ENCODE measurements at places on chromosomes 7 and 10. TPM values are rescaled to one million over a fixed set of nuclear protein-coding genes. Genes with fewer than 3 reads are reported as not detected.

GRCh38 chr7:127900141-127900540 is 131.1 kb downstream of the LRRC4 start:
- no peak overlapping the region for H3K27ac ChIP-seq
- peaks cover 53% of the 10 kb centered on the region for H3K4me1 ChIP-seq
- no peak overlapping the region for H3K4me3 ChIP-seq
- peaks cover 18% of the 10 kb centered on the region for H3K36me3 ChIP-seq
- no peaks in the 10 kb centered on the region for H3K27me3 ChIP-seq

DNA sequence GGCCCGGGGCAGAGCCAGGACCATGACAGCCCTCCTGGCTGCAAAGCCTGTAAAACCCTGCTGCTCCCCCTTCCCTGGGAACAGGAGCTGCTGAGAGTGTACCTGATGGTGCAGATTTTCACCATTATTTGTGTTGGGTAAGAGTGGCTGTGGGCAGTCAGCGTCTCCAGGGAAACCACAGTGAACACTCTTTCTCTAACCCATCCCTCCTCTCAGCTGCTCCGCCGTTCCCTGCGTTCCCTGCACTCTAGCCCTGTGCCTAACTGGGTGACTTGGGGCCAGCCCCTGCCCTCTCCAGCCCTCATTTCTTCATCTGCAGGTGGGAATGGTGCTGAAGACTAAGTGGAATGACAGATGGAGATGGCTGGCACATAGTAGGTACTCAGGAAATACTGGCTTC is 75.9 kb upstream of the PCBD1 start:
- DNase-seq, result peak; percentile 48
- H3K27ac ChIP-seq, result no peak overlapping the region
- no peaks in the 10 kb centered on the region for H3K36me3 ChIP-seq

DNA sequence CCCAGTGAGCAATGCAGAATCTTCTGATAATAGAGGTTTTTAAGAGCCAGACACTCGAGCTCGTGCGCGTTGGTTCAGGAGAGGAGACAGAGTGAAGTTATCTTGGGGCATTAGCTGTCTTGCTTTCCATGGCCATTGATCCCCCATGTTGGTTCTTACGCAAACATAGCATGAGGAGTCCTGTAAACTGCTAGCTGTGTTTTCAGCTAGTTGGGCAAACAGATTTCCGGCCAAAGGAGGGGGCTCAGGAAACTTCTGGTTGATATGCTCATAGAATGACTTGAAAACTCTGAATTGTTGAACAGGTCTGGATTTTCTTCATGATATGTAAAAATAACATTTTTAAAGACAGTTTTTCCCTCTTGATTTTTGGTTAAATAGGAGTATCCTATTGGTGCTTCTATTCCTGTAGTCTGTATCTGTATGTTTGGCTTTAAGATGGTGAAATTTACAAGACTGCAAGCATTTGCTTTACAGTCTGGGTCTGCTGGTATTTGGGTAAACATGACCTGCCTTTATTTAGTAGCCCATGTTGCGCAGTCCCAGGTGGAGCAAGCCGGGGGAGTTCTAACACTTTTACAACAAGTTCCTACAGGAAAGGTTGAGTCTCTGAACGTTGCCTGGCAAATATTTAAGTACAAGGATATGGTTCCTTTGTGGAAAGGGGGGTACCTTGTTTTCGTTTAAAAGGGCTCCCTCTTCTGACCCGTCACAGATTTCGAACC is 218.4 kb upstream of the KCND2 start:
- H3K4me1 ChIP-seq, result no peaks in the 10 kb centered on the region
- DNase-seq, result no peak
- H3K27ac ChIP-seq, result no peak overlapping the region
- H3K4me3 ChIP-seq, result no peak overlapping the region
- no peaks in the 10 kb centered on the region for H3K36me3 ChIP-seq

DNA sequence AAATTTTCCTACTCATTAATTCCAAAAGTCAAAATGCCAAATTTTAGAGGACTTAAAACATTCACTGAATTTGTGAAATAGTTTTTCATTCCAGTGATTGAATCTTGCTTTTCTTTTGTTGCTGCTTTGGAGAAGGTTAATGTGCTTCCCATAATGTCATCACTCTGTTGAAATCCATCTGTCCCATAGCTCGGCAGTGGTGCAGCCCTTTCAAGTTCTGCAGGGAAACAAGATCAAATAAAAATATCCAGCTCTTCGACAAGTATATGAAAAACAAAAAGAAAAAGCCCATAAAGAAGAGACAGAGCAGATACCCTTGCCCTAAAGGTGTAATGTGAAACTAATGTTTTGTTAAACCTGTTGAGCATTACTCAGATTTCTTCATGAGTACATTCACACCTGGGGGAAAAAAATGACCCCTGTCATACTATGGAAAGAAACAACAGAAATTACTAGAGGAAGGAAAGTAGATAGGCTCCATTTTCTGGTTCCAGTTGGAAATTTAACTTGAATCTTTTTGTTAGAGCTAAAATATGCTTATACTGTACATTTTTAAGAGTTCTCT is 35.1 kb downstream of the AGR3 start:
- H3K27me3 ChIP-seq, result no peaks in the 10 kb centered on the region
- H3K27ac ChIP-seq, result no peak overlapping the region
- no peaks in the 10 kb centered on the region for H3K36me3 ChIP-seq

DNA sequence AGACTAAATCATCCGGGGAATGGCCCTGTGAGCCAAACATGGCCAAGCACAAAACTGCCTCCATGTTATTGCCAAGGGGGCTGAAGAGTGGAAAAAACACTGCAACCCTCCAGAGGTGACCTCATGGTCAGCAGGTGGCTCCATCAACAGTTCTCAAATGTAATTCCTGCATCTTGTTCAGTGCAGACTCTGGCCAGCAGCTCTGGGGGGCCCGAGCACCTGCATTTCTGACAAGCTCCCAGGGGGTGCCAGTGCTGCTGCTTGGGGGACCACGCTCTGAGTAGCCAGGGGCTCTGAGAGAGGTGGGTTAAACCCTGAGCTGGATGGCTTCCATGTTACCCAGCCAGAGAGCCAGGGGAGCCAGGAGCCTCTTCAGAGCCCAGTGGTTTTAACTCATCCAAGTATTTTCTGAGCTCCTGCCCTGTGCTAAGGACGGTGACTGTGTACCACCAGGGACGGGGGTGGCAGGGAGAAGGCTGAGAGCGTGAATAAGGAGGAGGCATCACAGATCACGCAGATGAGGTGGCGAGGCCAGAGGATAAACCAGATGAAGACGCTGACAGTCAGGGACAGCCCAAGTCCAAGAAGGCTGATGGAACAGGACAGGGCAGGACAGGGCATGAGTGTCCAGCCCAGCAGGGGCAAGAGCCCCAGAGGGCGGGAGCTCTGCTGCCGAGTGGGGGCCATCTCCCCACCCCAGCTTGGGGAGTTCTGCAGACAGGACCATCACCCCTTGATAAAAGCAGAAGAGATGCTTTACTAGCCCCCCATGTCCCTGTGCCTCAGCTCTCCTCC is 52.9 kb downstream of the CLEC2L start:
- DNase-seq, result no peak
- H3K27ac ChIP-seq, result no peak overlapping the region
- H3K4me1 ChIP-seq, result no peaks in the 10 kb centered on the region

- no peaks in the 10 kb centered on the region for H3K27me3 ChIP-seq
- no peak for DNase-seq
- H3K36me3 ChIP-seq, result no peaks in the 10 kb centered on the region
- no peak overlapping the region for H3K4me3 ChIP-seq
- no peak overlapping the region for H3K27ac ChIP-seq
Measured at GRCh38 chr7:120033114-120033513, 239.9 kb upstream of the KCND2 start.

DNA sequence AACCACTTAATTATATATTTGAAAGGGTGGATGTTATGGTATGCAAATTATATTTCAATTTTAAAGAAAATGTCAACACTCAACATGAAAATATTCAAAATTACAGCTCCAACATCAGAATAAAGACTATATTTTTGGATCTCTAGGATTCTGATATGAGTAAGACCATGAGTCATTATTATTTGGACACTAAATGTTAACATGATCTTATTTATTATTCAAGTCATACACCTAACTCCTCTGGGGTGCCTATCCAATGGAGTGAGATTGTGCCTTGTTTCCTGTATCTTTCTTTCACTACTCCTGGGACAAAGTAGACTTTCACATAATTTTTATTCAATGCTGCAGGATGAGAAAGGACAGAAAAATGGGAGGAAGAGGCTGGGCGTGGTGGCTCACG is 135.2 kb upstream of the PRSS1 start:
- H3K36me3 ChIP-seq, result no peaks in the 10 kb centered on the region
- no peak overlapping the region for H3K4me3 ChIP-seq

GRCh38 chr7:135169141-135169963 is 1.2 kb downstream of the CYREN start:
- peaks cover 72% of the 10 kb centered on the region for H3K4me1 ChIP-seq
- H3K36me3 ChIP-seq, result no peaks in the 10 kb centered on the region
- no peaks in the 10 kb centered on the region for H3K27me3 ChIP-seq
- H3K4me3 ChIP-seq, result peak overlapping the region; percentile 79
- H3K27ac ChIP-seq, result peak overlapping the region; percentile 85

- no peak overlapping the region for H3K4me3 ChIP-seq
- H3K27ac ChIP-seq, result no peak overlapping the region
- H3K27me3 ChIP-seq, result no peaks in the 10 kb centered on the region
- DNase-seq, result no peak
- H3K36me3 ChIP-seq, result no peaks in the 10 kb centered on the region
Measured at GRCh38 chr7:30201921-30202320, 67.1 kb downstream of the MTURN start.

DNA sequence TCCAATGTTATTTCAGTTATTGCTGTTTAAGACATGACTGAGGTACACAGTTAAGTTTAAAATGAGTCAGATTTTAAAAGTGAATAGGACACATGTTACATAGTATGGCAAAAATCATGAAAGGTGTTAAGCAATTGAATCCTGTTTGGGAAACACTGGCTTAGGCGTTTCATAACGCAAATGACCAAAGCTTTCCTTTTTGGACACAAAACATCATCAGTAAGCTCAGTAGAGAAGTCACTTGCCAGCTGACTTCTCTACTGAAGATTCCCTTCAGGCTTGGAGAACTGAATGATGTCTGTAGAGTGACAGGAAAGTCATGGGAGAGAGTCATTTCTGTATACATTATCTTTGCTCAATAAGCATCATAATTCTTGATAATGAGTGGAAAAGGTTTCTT is 64.4 kb upstream of the RSBN1L start:
- H3K4me3 ChIP-seq, result no peak overlapping the region
- DNase-seq, result no peak
- no peaks in the 10 kb centered on the region for H3K27me3 ChIP-seq
- no peaks in the 10 kb centered on the region for H3K4me1 ChIP-seq

- no peaks in the 10 kb centered on the region for H3K36me3 ChIP-seq
- no peak overlapping the region for H3K4me3 ChIP-seq
- H3K4me1 ChIP-seq, result peaks cover 63% of the 10 kb centered on the region
- H3K27ac ChIP-seq, result no peak overlapping the region
Measured at GRCh38 chr7:44460325-44460724, 30.1 kb downstream of the NUDCD3 start.

DNA sequence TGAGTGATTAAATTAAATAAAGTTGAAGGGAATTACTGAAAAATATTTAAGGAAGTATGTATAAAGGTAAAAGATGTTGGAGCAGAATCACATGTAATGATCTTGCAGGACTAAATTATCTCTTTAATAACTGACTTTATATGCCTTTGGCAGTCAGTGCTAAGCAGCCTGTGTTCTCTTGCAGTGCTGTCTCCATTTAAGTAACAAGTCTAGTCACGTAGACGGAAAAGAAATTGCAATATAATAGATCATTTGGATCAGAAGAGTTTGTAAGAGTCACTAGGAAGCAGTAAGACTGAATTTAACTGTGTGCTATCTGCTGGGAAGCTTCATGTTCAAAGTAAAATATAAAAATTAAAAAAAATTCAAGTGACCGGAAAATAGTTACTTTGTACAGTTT is 21.4 kb downstream of the BZW2 start:
- peaks cover 48% of the 10 kb centered on the region for H3K36me3 ChIP-seq
- no peak overlapping the region for H3K27ac ChIP-seq
- no peaks in the 10 kb centered on the region for H3K27me3 ChIP-seq
- no peak for DNase-seq
- no peak overlapping the region for H3K4me3 ChIP-seq

GRCh38 chr10:9707216-9707615 is 1310.5 kb upstream of the CELF2 start:
- H3K27me3 ChIP-seq, result no peaks in the 10 kb centered on the region
- H3K4me3 ChIP-seq, result no peak overlapping the region
- no peaks in the 10 kb centered on the region for H3K36me3 ChIP-seq
- H3K27ac ChIP-seq, result no peak overlapping the region
- no peaks in the 10 kb centered on the region for H3K4me1 ChIP-seq

- no peak overlapping the region for H3K27ac ChIP-seq
- H3K4me3 ChIP-seq, result no peak overlapping the region
- no peaks in the 10 kb centered on the region for H3K36me3 ChIP-seq
- no peak for DNase-seq
- peaks cover 99% of the 10 kb centered on the region for H3K27me3 ChIP-seq
- peaks cover 64% of the 10 kb centered on the region for H3K4me1 ChIP-seq
Measured at GRCh38 chr7:27202862-27203134, 2.9 kb upstream of the HOXA13 start.

DNA sequence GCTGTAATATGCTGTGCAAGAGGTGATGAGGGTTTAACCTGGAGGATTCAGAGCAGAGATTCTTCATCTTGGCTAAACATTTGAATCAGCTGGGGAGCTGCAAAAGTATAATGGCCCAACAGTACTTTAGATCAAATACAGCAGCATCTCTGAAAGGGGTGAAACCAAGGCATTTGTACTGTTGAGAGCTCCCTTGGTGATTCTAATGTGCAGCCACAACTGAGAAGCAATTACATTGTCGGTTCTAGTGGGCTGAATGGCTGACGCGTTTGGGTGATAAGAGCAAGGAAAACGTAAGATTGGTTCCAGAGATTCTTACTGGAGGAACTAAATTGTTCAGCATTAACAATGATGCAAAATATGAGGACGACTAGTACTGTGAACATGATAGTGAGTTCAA is 269.7 kb downstream of the AGMO start:
- H3K36me3 ChIP-seq, result no peaks in the 10 kb centered on the region
- no peaks in the 10 kb centered on the region for H3K4me1 ChIP-seq
- H3K4me3 ChIP-seq, result no peak overlapping the region
- no peaks in the 10 kb centered on the region for H3K27me3 ChIP-seq

Gene TMEM270
- not detected for total RNA-seq

Gene IL6
- total RNA-seq, result 1.8 TPM

Gene ST8SIA6
- total RNA-seq, result 0.67 TPM

Gene ASZ1
- total RNA-seq, result not detected

Gene ACSM6
- not detected for total RNA-seq

Gene PTER
- 29.3 TPM for total RNA-seq

Gene HECW1
- not detected for total RNA-seq

Gene RNF133
- total RNA-seq, result 0.60 TPM

Gene PNLIPRP2
- total RNA-seq, result not detected

Gene FAM25G
- not detected for total RNA-seq

Gene ELFN1
- total RNA-seq, result 2.3 TPM
